ENCODE measurements at places on chromosomes 1 and 21.

- DNase-seq = no peak
These were observed 7.6 kb upstream of the DDI2 start for GRCh38 chr1:15609631-15610030.

GRCh38 chr1:109788695-109789521 lies 25.2 kb upstream of the EPS8L3 start:
- peak; percentile 25 for DNase-seq

DNA sequence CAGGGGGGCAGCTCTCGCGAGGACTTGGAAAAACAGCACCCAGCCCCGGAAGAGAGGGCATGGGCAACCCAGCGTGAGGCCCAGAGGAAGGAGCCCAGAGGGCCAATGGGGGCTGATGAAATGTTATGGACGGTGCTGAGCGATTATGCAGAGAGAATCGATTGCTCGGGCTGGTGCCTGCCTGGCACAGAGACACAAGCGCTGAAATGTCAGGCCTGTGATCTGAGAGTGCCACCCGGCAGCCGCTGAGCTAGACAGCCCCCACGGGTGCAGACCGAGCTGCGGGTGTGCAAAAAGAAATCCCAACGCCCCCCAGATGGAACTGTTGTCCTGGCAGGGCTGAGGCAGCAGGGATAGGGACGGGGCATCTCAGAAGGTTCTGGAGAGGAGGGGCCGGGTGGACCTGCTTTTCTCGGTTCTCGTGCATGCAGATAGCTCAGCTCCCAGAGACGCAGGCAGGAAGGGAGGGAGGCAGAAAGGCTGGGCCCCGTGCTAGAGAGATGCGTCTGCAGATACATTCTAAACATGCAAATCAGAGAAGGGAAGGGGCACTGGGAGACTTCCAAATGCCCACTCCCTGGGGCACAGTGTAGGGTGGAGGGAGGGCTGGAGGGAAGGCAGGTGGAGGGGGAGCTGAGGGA lies 41.5 kb downstream of the TAS1R2 start:
- no peak for DNase-seq

- DNase-seq = no peak
These were observed 933 bp downstream of the ANKRD34A start for GRCh38 chr1:145963265-145964019.

- DNase-seq = no peak
These were observed 42.2 kb downstream of the RNF220 start for GRCh38 chr1:44447051-44447810.

- no peak for DNase-seq
These were observed 74.7 kb downstream of the LHX8 start for GRCh38 chr1:75208862-75209261.

DNA sequence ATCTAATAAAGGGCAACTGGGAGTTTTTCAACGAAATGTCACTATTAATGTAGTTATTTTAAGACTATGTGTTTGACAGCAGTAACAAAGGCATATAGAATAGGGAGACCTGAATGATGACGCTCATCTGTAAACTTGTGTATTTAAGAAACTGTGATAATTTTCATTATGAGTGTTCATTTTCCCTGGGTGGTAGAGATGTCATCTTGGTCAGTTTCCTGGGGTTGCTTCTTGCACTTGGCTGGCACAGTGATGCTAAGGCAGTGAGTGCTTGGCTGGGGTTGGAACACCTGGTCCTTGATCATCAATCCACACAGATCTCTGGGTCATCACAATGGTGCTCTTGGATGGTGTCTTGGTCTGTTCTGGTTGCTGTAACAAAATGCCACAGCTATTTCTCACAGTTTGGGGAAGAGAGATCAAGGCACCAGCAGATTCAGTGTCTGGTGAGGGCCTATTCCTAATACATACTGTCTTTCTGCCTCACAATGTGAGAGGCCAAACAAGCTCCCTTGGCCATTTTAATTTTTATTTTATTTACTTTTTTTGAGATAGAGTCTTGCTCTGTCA lies 7.9 kb upstream of the SMYD2 start:
- DNase-seq = no peak

DNA sequence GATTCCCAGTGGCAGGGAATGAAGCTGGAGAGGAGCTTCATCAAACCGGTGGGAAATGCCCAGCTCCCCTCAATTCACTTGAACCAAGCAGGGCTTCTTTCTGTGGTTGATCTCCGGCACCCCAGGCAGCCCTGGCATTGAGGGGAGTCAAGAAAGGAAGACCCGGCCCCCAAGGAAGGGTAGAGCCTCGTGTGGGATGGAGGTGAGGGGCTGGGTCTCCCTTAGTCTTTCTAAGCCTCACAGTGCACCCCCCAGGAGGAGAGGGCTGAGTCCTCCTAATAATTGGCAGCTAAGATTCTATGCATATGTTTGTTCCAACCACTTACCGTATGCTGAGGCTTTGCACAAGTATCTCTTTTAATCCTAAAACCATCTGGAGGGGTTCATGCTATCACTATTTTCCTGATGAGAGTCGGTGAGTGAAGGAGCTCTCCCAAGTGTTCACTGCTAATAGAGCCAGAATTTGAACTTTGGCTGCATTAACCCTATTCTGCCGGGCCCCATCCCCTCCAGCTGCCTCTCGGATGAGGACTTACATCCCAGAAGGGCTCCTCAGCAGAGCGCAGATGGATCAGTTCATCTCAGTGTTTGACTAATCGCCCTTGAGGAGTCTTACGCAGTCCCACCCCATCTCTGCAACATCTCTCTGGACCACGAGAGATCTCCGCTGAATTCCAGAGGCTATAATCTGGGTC lies 33.1 kb upstream of the TMEM51 start:
- DNase-seq = no peak

DNA sequence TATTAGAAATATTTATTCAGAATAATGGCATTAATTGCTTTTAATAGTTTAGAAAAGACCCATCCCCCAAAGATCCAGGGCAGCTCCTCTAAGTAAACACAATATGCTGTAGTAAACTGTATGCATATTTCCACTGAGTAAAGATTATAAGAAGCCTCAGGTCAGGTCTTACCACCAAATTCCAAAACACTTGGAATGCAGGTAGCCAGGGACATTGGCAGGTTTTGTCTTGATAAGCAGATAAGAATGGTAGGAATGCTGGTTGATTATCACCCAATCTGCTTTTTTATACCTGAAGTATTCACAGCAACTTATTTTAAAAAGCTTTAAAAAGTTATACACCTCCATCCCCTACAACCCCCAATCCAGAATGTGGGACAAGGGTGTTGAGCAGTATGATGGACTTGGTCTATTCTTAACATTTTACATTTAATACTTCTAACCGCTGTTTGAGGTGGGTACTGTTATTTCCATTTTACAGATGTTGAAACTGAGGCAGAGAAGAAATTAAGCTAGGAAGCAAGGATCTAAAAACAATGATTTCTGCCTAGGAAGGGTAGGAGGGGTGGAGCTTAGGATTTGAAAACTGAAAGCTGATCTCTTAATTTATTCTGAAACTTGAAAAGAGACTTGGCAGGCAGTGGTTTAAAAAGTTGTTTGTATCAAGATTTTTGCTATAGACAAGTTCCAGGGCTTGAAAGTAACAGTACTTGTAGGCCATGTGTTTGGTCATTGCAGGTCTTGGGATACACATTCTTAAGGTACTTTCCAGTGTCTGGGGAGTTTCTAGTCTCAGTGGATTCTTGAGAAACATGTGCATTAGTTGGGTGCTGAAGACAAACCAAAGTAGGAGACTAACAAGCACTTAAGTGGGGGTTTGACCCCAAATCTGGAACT lies 15.6 kb upstream of the THEM4 start:
- no peak for DNase-seq

DNA sequence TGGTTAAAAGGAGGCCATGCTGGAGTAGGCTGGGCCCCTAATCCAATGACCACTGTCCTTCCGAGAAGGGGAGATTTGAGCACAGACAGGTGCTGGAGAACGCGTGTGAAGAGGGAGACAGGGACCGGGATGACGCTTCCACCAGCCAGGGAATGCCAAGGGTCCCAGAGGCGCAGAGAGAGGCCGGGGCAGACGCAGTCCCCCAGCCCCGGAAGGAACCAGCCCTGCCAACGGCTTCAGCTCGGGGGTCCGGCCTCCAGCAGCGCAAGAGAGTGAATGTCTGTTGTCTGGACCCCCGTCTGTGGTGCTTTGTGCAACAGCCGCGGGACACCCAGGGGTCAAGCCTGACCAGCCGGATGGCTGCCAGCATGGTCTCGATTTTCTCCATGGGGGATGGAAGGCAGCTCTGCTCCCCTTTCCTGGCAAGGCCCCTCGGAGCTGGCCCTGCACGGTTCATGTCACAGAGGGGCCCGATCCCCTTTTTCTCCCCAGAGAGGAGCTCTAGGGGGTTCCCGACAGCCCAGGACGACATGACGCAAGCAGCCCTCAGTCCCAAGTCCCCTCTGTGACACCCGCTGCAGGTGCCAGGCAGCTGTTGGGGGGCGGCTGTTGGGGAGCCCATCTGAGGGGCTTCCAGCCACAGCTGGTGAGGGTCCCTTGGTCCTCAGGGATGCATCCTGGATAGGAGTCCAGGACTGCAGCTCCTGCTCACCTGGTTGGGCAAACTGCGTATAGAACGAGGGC lies 73.5 kb downstream of the SIK1 start:
- no peak for DNase-seq

DNA sequence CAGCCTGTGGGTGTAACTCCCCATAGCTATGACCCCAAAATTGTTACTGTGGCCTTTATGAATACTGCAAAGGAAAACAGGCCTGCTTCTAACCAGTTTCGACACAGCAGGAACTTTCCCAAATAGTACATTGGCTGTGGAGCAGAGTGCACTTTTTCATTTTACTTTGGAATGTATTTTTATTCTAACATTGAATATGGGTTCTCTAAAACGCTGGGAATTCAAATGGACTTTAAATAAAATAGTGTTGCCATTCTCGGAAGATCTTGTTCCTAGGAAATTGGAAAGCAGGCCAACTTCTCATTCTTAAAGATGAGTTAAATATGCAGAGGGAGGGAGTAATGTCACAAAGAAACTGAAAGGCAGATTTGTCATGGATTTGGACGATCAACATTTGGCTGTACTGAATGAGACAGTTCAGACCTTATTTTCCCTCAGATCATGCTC lies 39.6 kb upstream of the ARHGAP29 start:
- DNase-seq = no peak

DNA sequence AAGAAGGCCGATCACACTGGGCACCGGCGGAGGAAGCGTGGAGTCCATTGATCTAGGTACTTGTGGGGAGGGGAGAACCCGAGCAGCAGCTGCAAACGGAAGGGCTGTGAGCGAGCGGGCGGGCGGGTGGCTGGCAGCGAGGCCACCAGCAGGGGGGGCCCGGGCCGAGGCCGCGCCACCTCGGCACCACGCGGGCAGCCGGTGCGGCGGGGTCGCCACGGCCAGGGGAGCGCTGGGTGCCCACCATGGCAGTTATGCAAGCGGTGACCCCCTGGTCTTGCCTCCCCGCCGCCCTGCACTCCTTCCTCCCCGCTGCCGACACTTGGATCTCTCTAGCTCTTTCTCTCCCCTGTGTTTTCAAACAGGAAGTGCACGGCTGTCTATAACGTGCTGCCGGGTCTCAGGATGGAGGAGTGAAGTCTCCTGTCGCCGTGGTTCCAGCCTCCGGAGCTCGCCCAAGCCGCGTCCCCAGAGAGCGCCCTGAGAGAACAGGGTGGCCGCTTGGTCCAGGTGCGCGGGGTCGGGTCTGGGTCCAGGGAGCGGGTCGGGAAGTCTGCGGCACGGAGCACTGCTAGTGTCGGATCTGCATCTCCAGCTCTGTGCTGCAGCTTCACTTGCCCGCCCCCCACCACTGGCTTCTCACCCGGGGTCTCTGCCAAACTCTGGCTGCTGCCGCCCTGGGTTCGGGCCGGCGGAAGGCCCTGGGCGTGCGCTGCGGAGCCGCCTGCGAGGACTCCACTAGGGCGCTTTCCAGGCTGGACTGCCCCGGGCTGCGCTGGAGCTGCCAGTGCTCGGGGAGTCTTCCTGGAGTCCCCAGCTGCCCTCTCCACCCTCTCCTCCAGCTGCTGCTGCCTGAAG lies 22.7 kb downstream of the LRRC8D start:
- peak; percentile 66 for DNase-seq

GRCh38 chr1:158686111-158687009 lies at the start of gene SPTA1:
Gene SPTA1 (minus strand): TSS chr1:158686715. CDS start chr1:158686517, 198 bp downstream.
- no peak for DNase-seq

GRCh38 chr1:78676347-78676982 lies 26.8 kb downstream of the IFI44 start:
- peak; percentile 64 for DNase-seq

DNA sequence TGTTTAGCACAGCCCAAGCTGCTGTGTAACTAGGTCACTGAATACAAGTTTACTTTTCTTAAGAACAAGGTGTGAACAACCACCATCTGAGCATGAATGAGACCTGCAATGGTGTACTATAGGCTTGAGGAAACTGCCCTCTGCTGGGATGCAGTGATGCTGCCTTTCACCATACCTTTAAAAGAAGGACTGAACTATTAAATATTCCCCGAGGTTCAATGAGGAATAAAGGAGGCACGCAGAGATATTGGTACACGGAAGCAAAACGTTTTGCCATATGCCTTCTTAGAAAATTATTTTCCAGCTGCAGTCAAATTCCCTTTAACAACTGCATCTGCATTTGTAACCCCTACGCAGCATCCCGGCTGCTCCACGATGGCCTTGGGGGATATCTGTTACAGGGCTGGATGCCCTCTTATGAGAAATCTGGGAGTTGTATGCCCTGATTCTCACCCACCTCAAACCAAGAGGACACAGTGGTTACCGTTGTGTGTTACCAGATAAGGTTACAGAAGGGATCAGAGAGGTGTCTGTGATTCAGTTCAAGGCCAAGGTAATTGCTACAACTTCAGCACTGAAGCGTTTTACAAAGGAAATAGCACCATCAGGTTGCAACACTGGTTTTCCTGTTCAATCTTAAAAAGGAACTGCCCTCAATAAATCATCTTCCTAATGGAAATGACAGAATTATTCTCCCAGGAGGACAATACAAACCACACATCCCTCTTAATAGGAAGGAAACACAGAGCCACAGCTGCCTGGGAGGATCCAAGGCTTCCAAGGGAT lies 470.5 kb downstream of the LTN1 start:
- DNase-seq = peak; percentile 13

GRCh38 chr1:11874624-11875023 lies 15.9 kb upstream of the NPPB start:
- no peak for DNase-seq

DNA sequence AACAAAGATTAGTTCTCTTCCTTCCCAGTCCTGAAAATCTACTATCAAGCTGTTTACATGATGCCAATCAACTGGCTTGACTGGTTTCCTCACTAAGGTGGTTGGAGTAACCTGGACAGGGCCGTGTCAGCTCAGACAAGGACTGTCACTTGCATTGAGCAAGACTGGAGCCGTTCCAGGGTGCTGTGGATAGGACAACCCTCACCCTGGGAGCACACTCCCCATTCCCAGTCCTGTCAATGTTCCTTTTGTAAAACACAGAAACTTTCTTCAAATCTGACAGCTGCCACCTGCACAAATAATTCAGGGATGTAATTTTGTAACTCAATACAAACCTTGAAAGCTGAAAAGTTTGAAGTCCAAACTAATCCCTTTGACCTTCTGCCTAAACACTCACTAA lies 31.4 kb downstream of the PLPP3 start:
- DNase-seq = no peak

DNA sequence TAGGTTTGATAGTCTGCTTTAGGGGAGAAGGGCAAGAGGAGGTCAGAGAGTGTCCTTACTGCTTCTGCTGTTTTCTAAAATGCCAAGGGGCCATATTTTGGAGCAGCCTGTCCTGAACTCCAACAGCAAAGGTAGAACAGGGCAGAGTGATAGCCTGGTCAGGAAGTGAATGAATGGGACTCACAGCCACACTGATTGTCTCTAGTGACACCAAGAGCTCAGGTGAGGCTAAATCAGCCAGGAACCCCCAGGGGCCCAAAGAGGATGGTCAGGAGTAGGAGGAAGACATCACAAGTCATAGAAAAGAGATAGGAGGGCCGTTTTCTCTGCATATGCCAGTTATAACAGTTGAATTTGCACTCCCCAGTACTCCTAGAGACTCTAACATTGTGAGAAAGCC lies 97.4 kb upstream of the DUSP10 start:
- DNase-seq = no peak
